Right cardiac atrium (tissue), 5 donors: ENCODE measurements at places on chromosomes 7 and 10. TPM values are rescaled to one million over a fixed set of nuclear protein-coding genes. Genes with fewer than 3 reads are reported as not detected.

- DNase-seq, result peak; percentile 69
These were observed 253.2 kb downstream of the BMPER start for GRCh38 chr7:34158368-34159153.

GRCh38 chr10:75034714-75035258 is 76.7 kb upstream of the SAMD8 start:
- no peak for DNase-seq

GRCh38 chr7:49630513-49630912 is 142.9 kb upstream of the VWC2 start:
- peak; percentile 61 for DNase-seq

DNA sequence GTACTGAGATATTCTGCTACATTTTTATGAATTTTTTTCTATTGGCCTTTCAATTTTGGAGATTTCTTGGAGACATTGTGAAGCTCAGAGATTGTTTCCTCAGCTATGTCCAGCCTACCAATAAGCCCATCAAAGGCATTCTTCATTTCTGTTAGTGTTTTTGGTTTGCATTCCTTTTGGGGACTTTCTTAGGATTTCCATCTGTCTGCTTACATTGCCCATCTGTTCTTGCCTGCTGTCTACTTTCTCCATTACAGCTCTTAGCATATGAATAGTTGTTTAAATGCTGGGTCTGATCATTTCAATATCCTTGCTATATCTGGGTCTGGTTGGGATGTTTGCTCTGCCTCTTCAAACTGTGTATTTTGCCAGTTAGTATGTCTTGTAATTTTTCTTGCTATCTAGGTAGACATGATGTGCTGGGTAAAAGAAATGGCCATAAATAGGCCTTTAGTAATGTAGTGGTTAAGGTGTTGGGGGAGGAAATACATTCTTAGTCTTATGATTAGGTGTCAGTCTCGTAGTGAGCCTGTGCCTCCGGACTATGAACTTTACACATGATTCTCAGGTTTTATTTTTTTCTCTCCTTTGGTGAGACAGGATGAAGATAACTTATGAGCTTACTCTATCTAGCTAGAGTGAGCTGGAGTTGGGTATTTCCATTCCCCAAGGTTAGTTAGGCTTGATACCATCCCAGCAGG is 32.6 kb upstream of the NME8 start:
- DNase-seq, result no peak

GRCh38 chr7:30175180-30175579 is 40.4 kb downstream of the MTURN start:
- DNase-seq, result no peak

DNA sequence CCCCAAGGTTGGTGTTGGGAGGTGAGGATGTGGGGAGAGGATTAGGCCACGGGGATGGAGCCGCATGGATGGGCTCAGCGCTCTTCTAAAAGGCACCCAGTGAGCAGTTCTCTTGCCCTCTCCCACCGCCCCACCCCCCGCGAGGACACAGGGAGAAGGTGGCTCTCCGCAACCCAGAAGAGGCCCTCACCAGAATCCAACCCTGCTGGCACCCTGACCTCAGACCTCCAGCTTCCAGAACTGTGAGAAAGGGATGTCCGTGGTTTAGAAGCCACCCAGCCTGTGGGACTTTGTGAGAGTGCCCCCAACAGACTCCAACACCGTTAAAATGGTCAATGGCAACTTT is 242.8 kb upstream of the PPP2R2D start:
- DNase-seq, result no peak

GRCh38 chr10:128686630-128687278 is 560.5 kb upstream of the MKI67 start:
- DNase-seq, result no peak

DNA sequence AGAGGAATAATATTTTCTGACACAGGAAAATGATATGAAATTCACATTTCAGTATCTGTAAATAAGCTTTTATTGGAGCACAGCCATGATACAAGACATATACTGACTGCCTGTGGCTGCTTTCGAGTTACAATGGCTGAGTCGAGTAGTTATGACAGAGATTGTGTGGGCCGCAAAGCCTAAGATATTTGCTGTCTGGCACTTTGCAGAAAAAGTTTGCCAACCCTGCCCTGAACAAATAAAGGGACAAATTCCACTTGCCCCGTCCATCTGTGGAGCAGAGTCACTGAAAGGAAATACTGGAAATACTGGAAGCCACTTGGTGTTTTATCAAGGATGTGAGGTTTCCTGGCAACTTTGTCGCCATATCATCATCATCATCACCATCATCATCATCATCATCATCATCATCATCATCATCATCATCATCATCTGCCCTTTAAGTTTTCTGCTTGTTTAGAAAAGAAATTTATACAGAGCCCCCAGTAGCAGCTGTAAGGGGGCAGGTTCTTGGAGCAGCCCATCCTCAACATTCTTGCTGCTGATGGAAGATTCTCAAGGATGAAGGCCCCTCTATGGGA is 85.8 kb downstream of the TCF7L2 start:
- no peak for DNase-seq

- no peak for DNase-seq
These were observed 568.7 kb downstream of the ETV1 start for GRCh38 chr7:13420726-13421125.

DNA sequence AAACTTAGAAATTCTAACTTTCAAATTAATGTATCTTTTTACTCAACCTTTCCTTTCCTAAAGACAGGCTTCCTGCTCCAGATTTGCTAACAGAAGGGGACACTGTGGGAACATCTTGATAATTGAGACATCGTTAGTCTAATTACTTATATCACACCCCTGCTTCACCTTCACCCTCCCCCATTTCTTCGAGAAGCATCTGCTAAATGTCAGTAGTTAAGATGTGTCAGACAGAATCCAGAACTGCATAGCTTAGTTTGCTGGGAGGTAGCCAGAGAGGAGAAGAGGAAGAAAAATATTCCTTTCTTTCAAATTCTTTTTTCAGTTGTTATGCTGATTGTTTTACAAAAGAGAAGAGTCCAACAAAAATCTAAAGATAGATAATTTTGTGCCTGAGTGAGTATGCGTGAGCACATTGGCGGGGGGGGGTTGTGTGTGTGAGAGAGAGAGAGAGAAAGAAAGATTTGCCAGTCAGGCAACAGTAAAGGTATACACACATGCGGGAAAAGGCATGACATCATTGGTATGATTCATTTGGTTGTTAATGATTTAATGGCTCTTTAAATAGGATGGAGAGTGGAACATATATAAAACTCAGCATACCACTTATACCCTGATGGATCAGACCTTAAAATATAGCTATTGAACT is 192.4 kb downstream of the PTN start:
- no peak for DNase-seq

- no peak for DNase-seq
These were observed 64.3 kb downstream of the MYL10 start for GRCh38 chr7:101564778-101565211.

DNA sequence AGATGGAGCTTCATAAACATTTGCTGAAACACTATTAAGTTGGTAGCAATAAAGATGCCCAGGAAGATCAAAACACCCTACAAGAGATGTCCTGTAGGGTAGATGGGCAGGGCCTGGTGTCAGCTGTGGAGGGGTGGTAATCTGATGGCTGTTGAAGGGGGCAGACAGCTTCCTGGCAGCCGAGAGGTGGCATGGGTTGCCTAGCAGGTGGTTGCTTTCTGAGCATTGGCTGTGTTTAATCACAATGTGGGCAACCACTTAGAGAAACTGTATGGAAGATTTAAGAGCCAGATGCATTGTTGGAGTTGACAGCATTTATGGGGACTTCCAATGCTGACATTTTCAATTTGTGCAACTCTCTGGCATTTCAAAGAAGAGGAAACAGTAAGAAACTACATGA is 79.9 kb upstream of the SLC26A5 start:
- DNase-seq, result no peak

DNA sequence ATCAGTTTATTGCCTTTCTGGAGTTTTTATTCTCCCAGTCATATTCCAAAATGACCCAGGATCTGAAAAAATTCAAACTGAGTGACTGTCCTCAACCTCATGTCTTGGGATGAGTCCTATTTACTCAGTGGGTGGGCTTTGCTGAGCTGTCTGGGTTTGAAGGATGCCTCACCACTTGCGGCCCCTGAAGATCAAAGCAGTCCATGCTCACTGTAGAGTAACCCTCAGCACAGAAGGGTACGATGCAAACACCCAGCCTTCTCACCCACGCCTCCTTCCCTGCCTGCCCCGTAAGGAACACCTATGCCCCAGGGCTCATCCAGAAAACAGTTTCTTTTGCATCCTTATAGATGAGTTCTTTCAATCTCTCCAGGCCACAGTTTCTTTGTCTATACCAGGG is 42.2 kb upstream of the GRB10 start:
- no peak for DNase-seq

DNA sequence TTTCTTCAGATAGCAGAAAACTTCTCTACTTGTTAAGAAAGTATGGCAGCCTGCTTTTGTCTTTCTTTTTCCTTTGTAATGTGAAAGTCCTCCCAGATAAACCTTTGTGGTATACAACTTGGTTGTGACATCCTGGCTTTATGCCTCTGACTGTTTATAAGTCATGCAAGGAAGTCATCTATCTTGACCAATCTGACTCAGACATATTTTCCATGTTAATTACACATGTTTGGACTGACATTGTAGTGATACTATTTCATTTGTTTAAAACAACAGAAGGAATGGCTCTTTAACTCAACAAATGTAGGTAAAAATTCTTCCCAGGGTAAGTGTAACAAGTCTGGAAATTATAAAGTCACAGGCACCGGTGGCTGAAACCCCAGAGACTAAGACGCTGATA is 341.6 kb upstream of the MEOX2 start:
- DNase-seq, result no peak

DNA sequence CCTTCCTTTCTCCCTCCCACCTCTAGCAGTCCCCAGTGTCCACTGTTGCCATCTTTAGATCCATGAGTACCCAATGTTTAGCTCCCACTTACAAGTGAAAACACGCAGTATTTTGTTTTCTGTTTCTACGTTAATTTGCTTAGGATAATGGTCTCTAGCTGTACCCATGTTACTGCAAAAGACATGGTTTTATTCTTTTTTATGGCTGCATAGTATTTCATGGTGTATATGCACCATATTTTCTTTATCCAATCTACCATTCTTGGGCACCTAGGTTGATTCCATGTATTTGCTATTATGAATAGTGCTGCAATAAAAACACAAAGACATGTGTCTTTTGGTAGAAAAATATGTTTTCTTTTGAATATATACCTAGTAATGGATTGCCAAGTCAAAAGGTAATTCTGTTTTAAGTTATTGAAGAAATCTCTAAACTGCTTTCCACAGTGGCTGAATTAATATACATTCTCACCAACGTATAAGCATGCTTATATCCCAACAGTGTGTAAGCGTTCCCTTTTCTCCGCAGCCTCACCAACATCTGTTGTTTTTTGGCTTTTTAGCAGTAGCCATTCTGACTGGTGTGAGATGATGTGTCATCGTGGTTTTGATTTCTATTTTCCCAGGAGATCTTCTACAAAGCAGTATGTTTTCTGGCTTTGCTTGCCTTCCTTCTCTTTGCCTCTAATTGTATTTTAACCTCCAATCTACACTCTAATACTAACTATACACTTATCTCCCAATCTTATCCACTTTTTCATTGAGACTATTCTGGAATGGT is 179.5 kb upstream of the PHF14 start:
- DNase-seq, result no peak

DNA sequence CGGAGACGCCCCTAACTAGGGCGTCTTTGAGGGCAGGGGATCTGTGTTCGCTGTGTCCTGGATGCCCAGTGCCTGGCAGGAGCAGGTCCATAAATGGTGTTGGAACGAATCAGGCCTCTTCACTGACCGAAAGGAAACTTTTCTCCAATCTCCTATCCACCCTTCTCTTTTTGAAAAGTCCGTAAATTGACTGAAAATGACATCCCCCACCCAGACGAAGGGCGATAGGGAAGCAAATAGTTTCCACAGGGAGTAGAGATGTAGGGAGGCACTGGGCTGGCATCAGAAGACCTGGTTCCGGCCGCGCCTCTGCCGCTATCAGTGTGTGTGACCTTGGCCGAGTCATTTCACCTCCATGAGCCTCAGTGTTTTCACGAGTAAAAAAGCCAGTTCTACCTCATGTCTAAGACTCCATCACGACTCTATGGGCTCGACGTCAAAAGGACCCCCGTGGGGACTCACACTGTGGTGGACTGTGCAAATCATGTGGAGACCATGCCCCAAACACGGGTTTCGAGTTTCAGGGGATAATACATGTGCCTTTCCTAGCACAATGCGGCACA is 497 bp upstream of the RAB11FIP2 start:
- peak; percentile 32 for DNase-seq

GRCh38 chr10:84026821-84027257 is 112.5 kb upstream of the GHITM start:
- no peak for DNase-seq

GRCh38 chr10:609262-609658 is 80.2 kb downstream of the DIP2C start:
- DNase-seq, result no peak

DNA sequence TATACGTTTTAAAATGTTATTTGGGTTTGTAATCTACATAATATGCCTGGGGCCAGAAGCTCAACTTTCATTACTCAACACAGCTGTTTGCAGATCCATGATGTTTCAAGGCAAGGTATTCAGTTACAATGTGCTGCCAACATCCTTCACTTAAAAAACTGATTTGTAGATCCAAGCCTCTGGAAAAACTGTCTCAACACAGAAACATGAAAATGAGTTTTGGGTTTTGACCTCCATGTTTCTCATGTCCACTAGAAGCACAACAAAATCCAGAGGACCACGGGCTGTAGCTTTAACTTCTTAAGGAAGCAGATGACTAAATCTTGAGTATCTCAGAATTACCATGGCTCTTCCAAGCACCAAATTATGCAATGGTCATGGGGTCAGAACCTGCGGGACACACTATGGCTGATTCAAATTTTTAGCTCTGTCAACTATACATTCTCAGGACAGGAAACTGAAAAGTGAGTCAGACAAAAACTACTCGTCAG is 247.1 kb upstream of the GRB10 start:
- DNase-seq, result no peak

- DNase-seq, result no peak
These were observed 466.5 kb downstream of the PLXNA4 start for GRCh38 chr7:132109769-132110168.

GRCh38 chr7:1951159-1951536 is 281.1 kb downstream of the ELFN1 start:
- DNase-seq, result peak; percentile 74

DNA sequence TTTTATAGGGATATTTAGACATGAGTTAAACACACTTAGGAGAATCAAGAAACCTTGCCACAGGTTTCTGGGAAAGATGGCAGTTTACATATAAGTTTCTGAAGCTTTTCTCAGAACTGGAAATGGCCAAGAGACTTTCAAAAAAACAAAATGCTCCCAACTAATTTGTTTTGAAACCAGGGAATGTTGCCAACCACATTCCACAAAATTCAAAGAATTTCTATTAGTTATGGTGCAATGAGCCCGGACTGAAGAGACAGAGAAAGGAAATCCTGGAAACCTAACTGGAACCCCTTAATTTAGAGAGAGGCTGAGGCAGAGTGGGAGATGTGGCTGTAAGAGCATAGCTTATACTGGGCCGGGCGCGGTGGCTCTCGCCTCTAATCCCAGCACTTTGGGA is 128.5 kb downstream of the PTEN start:
- DNase-seq, result no peak

GRCh38 chr10:17742918-17743317 is 9.1 kb upstream of the TMEM236 start:
- peak; percentile 85 for DNase-seq

MSANTD7 gene
- 4.6 TPM for total RNA-seq

PKD2L1 gene
- total RNA-seq, result not detected

DPYSL4 gene
- 1.9 TPM for total RNA-seq

ACTR3C gene
- total RNA-seq, result 5.6 TPM

GIMAP5 gene
- total RNA-seq, result 9.3 TPM

LEP gene
- 0.15 TPM for total RNA-seq

CLCN1 gene
- not detected for total RNA-seq

OR9A2 gene
- total RNA-seq, result not detected

MMRN2 gene
- 32.4 TPM for total RNA-seq
